Bladder microvascular endothelial cell (primary cell): ENCODE measurements at places on chromosomes 12 and 14. TPM values are rescaled to one million over a fixed set of nuclear protein-coding genes. Genes with fewer than 3 reads are reported as not detected.

CSRNP2 gene
- total RNA-seq, result 11.0 and 33.4 TPM in 2 replicates

CLEC4D gene
- not detected in 2 replicates for total RNA-seq

AKAP6 gene
- total RNA-seq, result 0.13 and 0.32 TPM in 2 replicates

OTX2 gene
- total RNA-seq, result not detected in 2 replicates

PPP1R1A gene
- not detected in 2 replicates for total RNA-seq

PKP2 gene
- total RNA-seq, result 0.32 and 40.6 TPM in 2 replicates

NTS gene
- total RNA-seq, result under 0.01 TPM in 1 of 2 replicates, not detected in the other

CDKN1B gene
- total RNA-seq, result 42.2 and 52.3 TPM in 2 replicates

BATF gene
- 0.16 and 0.50 TPM in 2 replicates for total RNA-seq

LYSET gene
- total RNA-seq, result 5.2 and 12.2 TPM in 2 replicates

DBX2 gene
- total RNA-seq, result not detected in 2 replicates

SIX6 gene
- total RNA-seq, result not detected in 2 replicates

CCDC198 gene
- not detected in 2 replicates for total RNA-seq

CCDC38 gene
- total RNA-seq, result under 0.01 TPM in 1 of 2 replicates, not detected in the other

CLEC1B gene
- total RNA-seq, result not detected in 2 replicates

HELB gene
- total RNA-seq, result 1.1 and 2.8 TPM in 2 replicates

PACS2 gene
- total RNA-seq, result 37.9 and 78.4 TPM in 2 replicates

FIGNL2 gene
- total RNA-seq, result 0.16 and 0.31 TPM in 2 replicates

CPSF2 gene
- 21.2 and 62.3 TPM in 2 replicates for total RNA-seq

CLEC2A gene
- not detected in 2 replicates for total RNA-seq

EFS gene
- 0.13 TPM in 1 of 2 replicates, not detected in the other for total RNA-seq

LUM gene
- 0.49 and 0.57 TPM in 2 replicates for total RNA-seq

KRT75 gene
- not detected in 2 replicates for total RNA-seq

OR6S1 gene
- not detected in 2 replicates for total RNA-seq

POTEG gene
- not detected in 2 replicates for total RNA-seq

SCN8A gene
- total RNA-seq, result 0.32 and 0.76 TPM in 2 replicates

COX8C gene
- not detected in 2 replicates for total RNA-seq

GMFB gene
- total RNA-seq, result 46.5 and 57.7 TPM in 2 replicates

DACT1 gene
- total RNA-seq, result 0.13 and 0.32 TPM in 2 replicates

SLC35E3 gene
- 1.9 and 5.0 TPM in 2 replicates for total RNA-seq

REM2 gene
- not detected in 2 replicates for total RNA-seq

KCNC2 gene
- total RNA-seq, result 0.32 TPM in 1 of 2 replicates, not detected in the other

CELA1 gene
- not detected in 2 replicates for total RNA-seq

TNFAIP2 gene
- total RNA-seq, result 58.9 and 124 TPM in 2 replicates

PSMC6 gene
- 67.0 and 145 TPM in 2 replicates for total RNA-seq

NINJ2 gene
- total RNA-seq, result 2.8 and 3.1 TPM in 2 replicates

PLBD1 gene
- 0.38 and 1.3 TPM in 2 replicates for total RNA-seq

RNU4-1 gene
- total RNA-seq, result under 0.01 TPM in 1 of 2 replicates, not detected in the other
